ENCODE measurements at places on chromosomes 7 and 10. TPM values are rescaled to one million over a fixed set of nuclear protein-coding genes. Genes with fewer than 3 reads are reported as not detected.

LRRD1 gene
- total RNA-seq: 0.20 TPM

FEZF1 gene
- not detected for total RNA-seq

USP6NL gene
- 8.1 TPM for total RNA-seq

PIP gene
- not detected for total RNA-seq

ACBD5 gene
- total RNA-seq: 16.0 TPM

PHYHIPL gene
- total RNA-seq: not detected

KLF14 gene
- 0.37 TPM for total RNA-seq

All from subcutaneous preadipocyte (primary cell).